ENCODE measurements at places on chromosomes 2 and 18. TPM values are rescaled to one million over a fixed set of nuclear protein-coding genes. Genes with fewer than 3 reads are reported as not detected.

GRCh38 chr18:53056064-53056463, 716.1 kb downstream of the DCC start:
- H3K4me1 ChIP-seq, result no peaks in the 10 kb centered on the region
- H3K27ac ChIP-seq, result no peak overlapping the region
- H3K4me3 ChIP-seq, result no peak overlapping the region
- no peak for DNase-seq

DNA sequence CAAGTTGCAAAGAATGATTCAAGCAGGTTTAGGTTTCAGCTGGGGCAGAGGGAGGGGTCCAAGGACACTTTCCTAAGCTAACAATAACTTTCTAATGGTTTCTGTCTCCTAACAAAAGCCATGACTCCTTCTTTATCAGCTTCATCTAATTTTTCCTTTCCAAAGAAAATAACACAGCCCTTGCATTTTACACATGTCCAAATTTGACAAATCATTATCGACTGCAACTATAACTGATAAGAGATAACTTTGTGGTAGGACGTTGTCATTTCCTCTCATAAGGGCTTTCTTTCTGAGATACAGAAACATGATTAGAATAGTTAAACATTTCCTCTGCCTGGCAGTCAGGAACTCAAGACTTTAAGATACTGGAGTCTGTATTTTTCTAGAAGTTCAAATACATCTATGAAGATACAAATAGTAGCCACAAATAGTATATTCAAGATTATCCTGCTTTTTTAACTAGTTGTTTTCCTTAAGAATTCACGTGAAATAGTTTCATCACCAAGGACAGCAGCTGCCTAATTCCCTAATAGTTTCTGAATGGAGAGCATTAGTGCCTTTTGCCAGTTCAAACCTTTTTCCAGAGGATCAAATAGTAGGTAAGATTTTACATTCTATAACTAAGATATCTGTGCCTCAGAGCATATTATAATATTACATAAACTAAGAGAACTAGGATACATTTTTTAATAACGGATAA, 263.2 kb downstream of the EXOC6B start:
- no peak overlapping the region for H3K4me3 ChIP-seq
- H3K4me1 ChIP-seq, result peaks cover 6% of the 10 kb centered on the region
- H3K36me3 ChIP-seq, result no peaks in the 10 kb centered on the region
- H3K27me3 ChIP-seq, result no peaks in the 10 kb centered on the region
- DNase-seq, result no peak

DNA sequence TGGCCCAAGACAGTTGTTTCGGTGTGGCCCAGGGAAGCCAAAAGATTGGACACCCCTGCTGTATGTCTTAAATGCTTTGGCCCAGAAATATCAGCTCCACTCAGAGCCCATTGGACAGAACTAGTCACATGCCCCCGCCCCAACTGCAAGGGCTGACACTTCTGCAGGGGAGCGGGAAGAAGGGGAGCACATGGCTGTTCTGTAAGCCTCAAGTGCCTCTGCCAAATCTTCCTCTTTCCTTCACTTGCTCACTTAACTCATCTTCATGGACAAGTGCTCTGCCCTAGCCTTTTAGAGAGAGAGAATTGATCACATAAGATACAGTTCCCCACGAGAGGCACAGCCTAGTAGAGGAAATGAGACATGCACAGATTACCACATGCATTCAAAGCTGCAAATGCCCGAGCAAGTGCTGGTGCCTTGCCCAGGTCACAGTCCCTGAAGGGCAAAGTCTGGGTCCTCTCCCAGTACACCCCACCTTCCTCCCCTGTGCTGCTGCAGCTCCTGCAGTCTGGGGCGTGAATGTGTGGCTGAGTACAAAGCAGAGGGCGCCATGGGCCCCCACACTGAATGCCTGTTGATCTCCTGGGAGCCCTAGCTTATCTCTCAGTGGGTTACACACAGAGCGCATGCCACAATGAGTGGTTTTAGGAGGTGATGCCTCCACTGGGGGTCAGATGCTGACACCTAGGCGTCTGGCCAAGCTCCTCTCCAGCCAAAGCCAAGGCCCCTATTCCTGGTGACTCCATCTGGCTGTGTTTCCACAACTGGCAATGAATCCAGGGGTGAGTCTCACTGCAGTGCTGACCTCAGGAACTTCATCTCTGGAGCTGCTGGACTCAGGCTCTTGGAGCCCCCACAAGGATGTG, 135.3 kb downstream of the CTIF start:
- peaks cover 7% of the 10 kb centered on the region for H3K4me1 ChIP-seq
- peaks cover 42% of the 10 kb centered on the region for H3K36me3 ChIP-seq
- H3K27me3 ChIP-seq, result no peaks in the 10 kb centered on the region

Gene MC5R
- polyA plus RNA-seq, result not detected

Gene LONRF2
- polyA plus RNA-seq, result 2.4 TPM

- no peaks in the 10 kb centered on the region for H3K4me1 ChIP-seq
- no peaks in the 10 kb centered on the region for H3K27me3 ChIP-seq
- no peaks in the 10 kb centered on the region for H3K36me3 ChIP-seq
- H3K4me3 ChIP-seq, result no peak overlapping the region
Observed at GRCh38 chr2:32904751-32905150, 42.0 kb upstream of the LTBP1 start.

GRCh38 chr2:525611-526010, 151.6 kb downstream of the TMEM18 start:
- no peak overlapping the region for H3K4me3 ChIP-seq
- H3K36me3 ChIP-seq, result no peaks in the 10 kb centered on the region
- no peaks in the 10 kb centered on the region for H3K27me3 ChIP-seq
- no peak overlapping the region for H3K27ac ChIP-seq

DNA sequence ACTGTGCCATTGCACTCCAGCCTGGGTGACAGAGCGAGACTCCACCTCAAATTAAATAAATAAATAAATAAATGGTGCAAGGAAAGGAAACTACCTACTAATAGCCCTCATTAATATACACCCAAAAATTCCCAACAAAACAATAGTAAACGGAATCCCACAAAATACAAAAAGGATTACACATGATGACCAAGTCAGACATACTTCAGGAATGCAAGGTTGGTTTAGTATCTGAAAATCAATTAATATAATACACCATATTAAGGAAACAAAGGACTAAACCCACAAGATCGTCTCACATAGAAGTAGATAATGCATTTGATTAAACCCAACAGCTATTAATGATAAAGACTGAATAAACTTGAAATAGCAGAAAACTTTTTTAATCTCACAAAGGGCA, 307.4 kb downstream of the TGIF1 start:
- no peaks in the 10 kb centered on the region for H3K4me1 ChIP-seq
- peaks cover 10% of the 10 kb centered on the region for H3K27me3 ChIP-seq
- H3K27ac ChIP-seq, result no peak overlapping the region
- no peak overlapping the region for H3K4me3 ChIP-seq

DNA sequence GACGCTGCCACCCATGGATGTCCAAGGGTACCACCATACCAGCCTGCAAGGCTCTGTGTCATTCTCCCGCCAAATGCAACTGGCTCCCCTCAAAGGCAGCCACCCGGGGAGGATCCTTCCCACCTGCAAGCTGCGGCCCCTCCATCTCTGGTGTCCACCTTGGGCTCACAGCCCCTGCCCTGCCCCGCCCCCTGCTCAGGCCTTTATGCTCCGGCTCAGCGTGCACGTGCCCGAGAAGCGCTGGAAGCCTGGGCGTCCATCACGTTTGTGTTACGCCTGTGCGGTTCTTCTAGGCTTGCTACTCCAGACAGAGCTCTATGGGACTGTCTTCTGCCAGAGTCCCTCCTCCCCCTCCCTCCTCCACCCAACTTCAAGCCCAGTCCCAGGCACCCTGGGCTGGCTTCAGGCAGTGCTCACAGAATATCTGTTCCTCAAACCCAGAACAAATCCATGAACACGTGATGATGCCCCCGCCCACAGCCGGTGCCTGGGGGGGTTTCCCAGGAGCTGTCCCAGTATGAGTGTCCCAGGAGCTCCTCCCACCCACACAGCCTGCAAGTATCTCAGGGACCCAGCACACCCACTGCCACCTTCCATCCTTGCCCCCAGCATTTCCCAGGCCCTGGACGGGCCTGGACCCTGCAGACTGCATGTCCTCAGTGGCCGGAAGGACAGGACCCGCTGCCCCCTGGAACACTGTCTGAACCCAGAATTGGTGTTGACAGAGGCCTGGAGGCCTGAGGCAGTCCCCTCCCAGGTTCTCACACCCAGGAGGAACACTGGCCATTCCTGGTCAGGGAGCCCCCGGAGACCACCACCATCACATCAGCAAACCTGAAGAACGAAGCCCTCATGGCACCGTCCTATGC, 30.3 kb downstream of the KIF1A start:
- no peak overlapping the region for H3K4me3 ChIP-seq
- H3K36me3 ChIP-seq, result no peaks in the 10 kb centered on the region
- no peak overlapping the region for H3K27ac ChIP-seq
- H3K4me1 ChIP-seq, result no peaks in the 10 kb centered on the region
- DNase-seq, result no peak

- H3K4me3 ChIP-seq, result no peak overlapping the region
- DNase-seq, result no peak
- H3K4me1 ChIP-seq, result no peaks in the 10 kb centered on the region
- no peak overlapping the region for H3K27ac ChIP-seq
Observed at GRCh38 chr2:26541401-26542193, 63.7 kb upstream of the OTOF start.

DNA sequence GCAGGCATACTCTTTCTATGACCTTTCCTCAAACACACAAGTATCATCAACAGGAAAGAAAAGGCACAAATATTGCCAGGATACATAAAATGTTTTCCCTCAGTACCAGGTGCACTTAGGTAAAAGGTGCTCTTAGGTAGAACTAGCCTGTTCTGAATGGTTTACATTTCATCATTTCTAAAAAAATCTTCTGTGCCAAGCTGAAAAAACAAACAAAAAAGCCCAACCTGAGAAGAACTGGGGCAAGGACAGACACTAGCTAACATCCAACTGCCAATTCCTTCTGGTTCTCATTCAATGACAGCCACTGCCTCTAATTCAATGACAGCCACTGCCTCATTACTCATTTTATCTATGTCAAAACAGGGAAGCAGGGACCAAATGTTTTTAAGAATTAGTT, 68.5 kb downstream of the SPIRE1 start:
- no peaks in the 10 kb centered on the region for H3K27me3 ChIP-seq
- DNase-seq, result peak; percentile 10
- H3K4me3 ChIP-seq, result no peak overlapping the region
- H3K4me1 ChIP-seq, result no peaks in the 10 kb centered on the region
- H3K36me3 ChIP-seq, result no peaks in the 10 kb centered on the region

Gene GREB1
- polyA plus RNA-seq, result 2.7 TPM

Gene CYTIP
- not detected for polyA plus RNA-seq

Gene STAMBP
- polyA plus RNA-seq, result 54.5 TPM

Gene BMP10
- not detected for polyA plus RNA-seq

DNA sequence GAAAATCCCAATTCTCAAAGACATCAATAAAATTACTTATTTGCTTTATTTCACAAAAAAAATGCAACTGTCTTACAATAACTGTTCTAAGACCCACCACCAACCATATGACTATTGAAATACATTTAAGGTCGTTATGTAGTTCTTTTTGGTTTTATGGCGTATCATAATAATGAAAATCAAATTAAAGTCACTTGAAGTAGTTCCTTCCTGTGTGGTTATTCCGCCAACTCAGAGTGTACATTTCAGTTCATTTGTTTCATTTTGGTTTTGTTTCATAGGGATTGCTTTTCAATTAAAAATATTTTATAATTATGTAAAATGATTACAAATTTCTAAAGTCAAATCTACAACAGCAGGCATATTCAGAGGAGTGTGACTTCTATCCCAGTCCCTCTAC, 45.9 kb upstream of the AAK1 start:
- H3K4me1 ChIP-seq, result no peaks in the 10 kb centered on the region
- no peaks in the 10 kb centered on the region for H3K36me3 ChIP-seq
- no peaks in the 10 kb centered on the region for H3K27me3 ChIP-seq
- no peak overlapping the region for H3K27ac ChIP-seq

DNA sequence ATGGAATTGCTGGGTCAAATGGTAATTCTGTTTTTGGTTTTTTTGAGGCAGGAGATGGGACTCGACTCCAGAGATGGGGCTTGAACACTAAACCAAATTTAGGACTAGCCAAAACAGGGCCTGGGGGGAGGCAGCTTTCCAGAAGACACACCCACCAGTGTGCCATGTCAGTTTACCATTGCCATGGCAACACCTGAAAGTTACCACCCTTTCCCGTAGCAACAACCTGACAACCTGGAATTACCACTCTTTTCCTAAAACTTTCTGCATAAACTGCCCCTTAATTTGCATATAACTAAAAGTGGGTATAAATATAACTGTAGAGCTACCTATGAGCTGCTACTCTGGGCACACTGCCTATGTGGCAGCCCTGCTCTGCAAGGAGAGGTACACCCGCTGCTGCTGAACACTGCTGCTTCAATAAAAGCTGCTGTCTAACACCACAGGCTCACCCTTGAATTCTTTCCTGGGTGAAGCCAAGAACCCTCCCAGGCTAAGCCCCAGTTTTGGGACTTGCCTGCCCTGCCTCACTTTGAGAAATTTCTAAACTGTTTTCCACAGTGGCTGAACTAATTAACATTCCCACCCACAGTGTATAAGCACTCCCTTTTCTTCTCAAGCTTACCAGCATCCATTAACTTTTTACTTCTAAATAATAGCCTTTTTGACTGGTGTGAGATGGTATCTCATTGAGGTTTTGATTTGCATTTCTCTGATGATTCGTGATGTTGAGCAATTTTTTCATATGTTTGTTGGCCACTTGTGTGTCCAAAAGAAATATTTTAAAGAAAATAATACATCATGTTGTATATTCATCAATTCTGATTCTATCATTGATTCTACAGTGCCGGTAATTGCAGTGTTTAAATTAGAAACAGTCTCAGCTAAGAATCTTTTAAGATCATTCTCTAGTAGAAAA, 10.6 kb downstream of the CDK15 start:
- no peaks in the 10 kb centered on the region for H3K36me3 ChIP-seq
- no peak for DNase-seq
- no peak overlapping the region for H3K27ac ChIP-seq
- H3K27me3 ChIP-seq, result no peaks in the 10 kb centered on the region
- H3K4me1 ChIP-seq, result no peaks in the 10 kb centered on the region
- no peak overlapping the region for H3K4me3 ChIP-seq

DNA sequence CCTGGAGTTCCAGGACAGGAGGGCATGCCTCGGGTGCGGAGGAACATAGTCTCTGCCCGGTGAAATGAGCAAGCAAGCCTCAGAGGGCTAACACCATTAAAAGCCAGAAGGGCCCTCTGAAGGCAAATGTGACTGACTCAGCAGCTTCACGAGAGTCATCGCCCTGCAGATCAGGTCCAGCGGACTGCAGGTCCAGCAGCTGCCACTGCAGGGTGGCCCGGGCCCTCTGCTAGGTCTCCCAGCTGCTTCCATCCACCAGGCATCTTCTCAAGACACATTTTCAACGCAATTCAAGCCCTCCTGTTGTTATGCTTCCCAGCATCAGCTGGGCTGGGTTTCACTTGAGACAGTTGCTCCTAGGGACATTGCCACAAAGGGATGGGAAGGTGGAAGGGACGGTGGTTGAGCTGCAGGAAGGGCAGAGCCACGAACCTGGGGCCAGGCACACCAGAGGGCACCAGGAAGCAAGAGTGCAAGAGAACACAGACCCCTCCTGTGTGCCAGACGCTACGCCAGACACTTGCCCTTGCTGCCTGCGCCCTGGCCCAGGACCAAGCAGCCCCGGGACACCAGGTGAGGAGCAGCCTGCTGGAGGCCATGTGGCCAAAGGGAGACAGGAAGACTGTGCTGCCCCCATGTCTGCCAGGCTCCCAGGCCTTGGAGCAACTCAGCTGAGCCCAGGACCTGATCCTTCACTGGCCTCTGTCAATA, 173.0 kb downstream of the HDAC4 start:
- DNase-seq, result peak; percentile 82
- no peaks in the 10 kb centered on the region for H3K36me3 ChIP-seq
- no peaks in the 10 kb centered on the region for H3K27me3 ChIP-seq
- no peak overlapping the region for H3K27ac ChIP-seq

Measured in SK-N-SH (cell line).